Naive thymus-derived CD8-positive, alpha-beta T cell (primary cell): ENCODE measurements at places on chromosomes 2 and 18. TPM values are rescaled to one million over a fixed set of nuclear protein-coding genes. Genes with fewer than 3 reads are reported as not detected.

DNA sequence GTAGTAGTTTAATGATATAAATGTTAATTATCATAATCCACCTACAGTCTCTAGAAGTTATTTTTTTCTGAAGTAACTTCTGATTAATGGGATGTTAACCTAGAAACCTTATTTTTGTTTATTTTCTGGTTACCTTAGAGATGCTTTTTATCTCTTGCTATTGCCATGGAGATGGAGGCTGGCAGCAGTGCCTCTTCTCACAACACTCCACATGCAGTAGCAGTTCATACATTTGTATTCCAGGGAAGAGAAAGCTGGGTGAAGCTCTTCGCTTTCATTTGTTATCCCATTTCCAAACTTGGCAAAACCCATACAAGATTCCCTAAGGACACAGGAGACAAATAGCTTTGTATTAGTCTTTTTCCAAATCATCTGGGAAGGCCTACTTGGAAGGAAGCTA is 1794.1 kb upstream of the LRRTM1 start:
- no peak for DNase-seq

GRCh38 chr18:48600456-48601090 is 61.7 kb downstream of the CTIF start:
- DNase-seq: no peak

DNA sequence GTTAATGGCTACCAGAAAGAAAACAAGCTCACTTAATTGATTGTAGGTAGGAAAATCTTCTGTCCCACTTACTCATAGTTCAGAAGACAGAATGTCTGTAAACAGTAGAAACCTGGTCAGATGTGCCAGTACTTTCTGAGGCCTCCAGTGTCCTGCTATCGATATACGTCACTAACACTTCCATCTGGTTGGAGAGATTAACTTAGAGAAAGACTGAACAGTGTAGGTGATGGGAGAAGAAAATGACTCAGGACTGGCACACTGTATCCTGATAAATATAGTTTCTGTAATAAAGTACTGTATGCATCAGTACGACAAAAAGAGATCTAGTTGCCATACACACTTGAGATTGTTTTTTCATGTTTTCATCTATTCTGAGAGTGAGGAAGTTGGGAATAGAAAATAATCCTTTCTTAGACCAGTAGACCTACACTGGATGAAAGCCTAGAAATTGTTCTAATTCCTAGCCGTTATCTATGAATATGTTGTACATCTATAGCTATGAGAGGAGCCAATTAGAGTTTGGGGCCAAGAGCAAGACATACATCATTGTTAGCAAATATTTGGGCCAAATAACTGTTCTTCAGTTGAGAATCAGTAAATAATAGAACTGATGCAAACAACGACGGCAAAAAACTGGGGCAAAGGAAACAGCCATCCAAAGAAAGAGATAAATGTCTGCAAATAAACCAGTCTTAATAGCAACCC is 105.9 kb downstream of the NAT8 start:
- DNase-seq: no peak

The CYTIP gene
- 341 TPM for total RNA-seq

The STARD6 gene
- total RNA-seq: not detected

The SERPINB12 gene
- not detected for total RNA-seq
